Ascending aorta (tissue), 2 donors: ENCODE measurements at places on chromosomes 11 and 22. TPM values are rescaled to one million over a fixed set of nuclear protein-coding genes. Genes with fewer than 3 reads are reported as not detected.

Gene CRYBA4
- not detected for total RNA-seq

GRCh38 chr11:93842034-93842433 lies 8.4 kb downstream of the VSTM5 start:
- no peaks in the 10 kb centered on the region for H3K36me3 ChIP-seq
- no peak overlapping the region for H3K4me3 ChIP-seq
- H3K27ac ChIP-seq = no peak overlapping the region
- no peaks in the 10 kb centered on the region for H3K4me1 ChIP-seq
- H3K27me3 ChIP-seq = no peaks in the 10 kb centered on the region

Gene OR8I2
- not detected for total RNA-seq

- H3K36me3 ChIP-seq = no peaks in the 10 kb centered on the region
- no peaks in the 10 kb centered on the region for H3K4me1 ChIP-seq
- H3K27ac ChIP-seq = no peak overlapping the region
- H3K4me3 ChIP-seq = no peak overlapping the region
- no peak for DNase-seq
These were observed 1984.1 kb upstream of the RAG2 start for GRCh38 chr11:38582151-38582550.

Gene AIFM3
- not detected for total RNA-seq

Gene OR51I1
- not detected for total RNA-seq

DNA sequence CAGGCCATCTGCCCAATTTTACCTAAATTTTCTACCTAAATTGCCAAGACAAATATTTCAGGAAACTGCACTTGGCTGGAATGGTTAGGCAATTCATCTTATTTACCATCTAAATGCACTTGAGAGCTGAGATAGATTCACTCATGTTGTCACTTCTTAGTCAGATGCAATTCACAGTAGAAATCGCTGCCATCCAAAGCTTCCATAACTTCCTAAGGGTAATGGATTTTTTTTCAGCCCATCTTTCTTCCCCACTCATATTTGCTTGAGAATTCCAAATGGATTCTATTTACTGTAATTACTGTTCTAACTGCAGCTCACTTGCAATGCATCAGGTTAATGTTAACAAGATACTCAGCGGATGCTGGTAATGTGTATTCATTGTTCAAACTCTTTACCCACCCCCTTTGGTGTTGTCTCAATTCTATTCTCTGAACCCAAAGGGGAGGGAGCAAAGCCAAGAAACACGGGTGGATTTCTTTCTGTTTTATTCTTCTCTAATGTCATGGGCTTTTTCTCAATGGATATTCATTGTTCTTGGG lies 96.0 kb downstream of the TENM4 start:
- H3K27ac ChIP-seq = no peak overlapping the region
- H3K27me3 ChIP-seq = no peaks in the 10 kb centered on the region
- no peak overlapping the region for H3K4me3 ChIP-seq
- no peak for DNase-seq

- no peaks in the 10 kb centered on the region for H3K36me3 ChIP-seq
- H3K4me1 ChIP-seq = peaks cover 11% of the 10 kb centered on the region
- DNase-seq = no peak
- H3K27me3 ChIP-seq = peaks cover 10% of the 10 kb centered on the region
- H3K4me3 ChIP-seq = no peak overlapping the region
These were observed 3.8 kb upstream of the TTLL8 start for GRCh38 chr22:50061824-50062355.

- no peaks in the 10 kb centered on the region for H3K36me3 ChIP-seq
- no peak for DNase-seq
- H3K27me3 ChIP-seq = no peaks in the 10 kb centered on the region
These were observed 80.4 kb downstream of the ATXN10 start for GRCh38 chr22:45752036-45752435.

- no peak overlapping the region for H3K4me3 ChIP-seq
- H3K27me3 ChIP-seq = no peaks in the 10 kb centered on the region
- DNase-seq = no peak
These were observed 1075.9 kb downstream of the BRD1 start for GRCh38 chr22:48751539-48752437.

- DNase-seq = no peak
- H3K36me3 ChIP-seq = peaks cover 14% of the 10 kb centered on the region
- no peak overlapping the region for H3K4me3 ChIP-seq
These were observed 24.1 kb downstream of the DGCR2 start for GRCh38 chr22:19098157-19098556.

DNA sequence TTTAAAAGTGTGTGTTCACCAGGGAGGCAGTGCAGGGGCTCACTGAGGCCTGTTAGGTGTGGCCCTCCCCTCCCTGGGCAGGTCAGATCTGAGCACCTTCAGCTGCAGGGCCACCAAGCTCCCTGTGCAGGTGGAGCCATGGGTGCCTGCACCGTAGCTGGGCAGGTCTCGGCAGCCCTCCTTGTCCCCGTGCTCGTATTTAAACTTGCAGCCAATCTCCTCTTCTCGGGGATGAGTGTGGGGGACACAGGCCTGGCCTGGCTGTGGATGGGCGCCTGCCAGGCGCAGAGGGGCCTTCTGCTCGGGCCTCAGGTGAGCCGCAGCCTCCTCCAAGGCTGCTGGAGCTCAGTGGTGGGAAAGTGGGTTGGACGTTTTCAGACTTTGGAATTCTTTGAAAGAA lies 19.1 kb downstream of the PHRF1 start:
- H3K4me3 ChIP-seq = no peak overlapping the region
- peaks cover 89% of the 10 kb centered on the region for H3K36me3 ChIP-seq
- H3K4me1 ChIP-seq = no peaks in the 10 kb centered on the region
- H3K27ac ChIP-seq = no peak overlapping the region
- H3K27me3 ChIP-seq = no peaks in the 10 kb centered on the region
